ENCODE measurements at places on chromosomes 11 and 22.
A peak's percentile ranks its signal among the peaks of the same experiment; 100 is the strongest.

DNA sequence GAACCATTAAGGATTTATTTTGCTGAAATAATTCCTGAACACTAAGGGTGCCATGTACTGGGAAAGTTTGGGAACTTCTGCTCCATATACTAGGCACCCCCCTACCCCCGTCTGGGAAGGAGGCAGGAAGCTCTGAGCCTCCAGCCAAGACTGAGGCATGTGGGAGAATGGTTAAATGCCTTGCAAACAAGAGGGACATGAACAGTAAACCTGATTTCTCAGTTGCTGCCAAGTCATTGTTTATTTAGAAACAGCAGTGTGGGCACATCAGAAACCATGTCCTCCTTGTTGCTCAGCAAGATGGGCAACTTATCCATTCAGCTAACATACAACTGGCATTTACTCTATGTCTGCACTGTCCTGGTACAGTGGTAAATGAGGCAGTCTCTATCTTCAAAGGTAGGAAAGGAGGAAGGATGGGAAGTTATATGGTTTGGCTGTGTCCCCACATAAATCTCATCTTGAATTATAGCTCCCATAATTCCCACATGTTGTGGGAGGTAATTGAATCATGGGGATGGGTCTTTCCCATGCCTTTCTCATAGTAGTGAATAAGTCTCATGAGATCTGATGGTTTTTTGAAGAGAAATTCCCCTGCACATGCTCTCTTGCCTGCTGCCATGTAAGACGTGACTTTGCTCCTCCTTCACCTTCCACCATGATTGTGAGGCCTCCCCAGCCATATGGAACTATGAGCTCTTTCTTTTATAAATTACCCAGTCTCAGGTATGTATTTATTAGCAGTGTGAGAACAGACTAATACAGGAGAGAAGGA is 459.1 kb downstream of the MIAT start:
- DNase-seq: no peak

DNA sequence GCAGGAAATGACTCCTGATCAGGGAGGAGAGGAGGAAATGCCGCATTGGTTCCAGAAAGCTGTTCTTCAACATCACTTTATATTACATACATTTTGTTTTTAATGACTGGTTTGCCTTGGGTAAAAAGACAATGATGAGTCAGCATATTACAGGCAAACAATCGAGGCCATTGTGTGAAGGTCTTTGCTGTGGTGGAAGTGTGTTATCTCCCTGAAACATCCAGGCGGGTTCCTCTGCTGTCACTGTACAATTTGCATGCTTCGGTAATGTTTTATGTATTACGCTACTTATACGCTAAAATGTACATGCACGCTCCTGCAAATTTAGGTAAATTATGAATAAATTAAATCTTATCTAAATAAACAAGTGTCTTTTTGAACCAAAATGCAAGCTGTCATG is 161.1 kb downstream of the KIRREL3 start:
- DNase-seq: no peak

- DNase-seq: no peak
Measured at GRCh38 chr11:587546-587945, 11.3 kb downstream of the PHRF1 start.

DNA sequence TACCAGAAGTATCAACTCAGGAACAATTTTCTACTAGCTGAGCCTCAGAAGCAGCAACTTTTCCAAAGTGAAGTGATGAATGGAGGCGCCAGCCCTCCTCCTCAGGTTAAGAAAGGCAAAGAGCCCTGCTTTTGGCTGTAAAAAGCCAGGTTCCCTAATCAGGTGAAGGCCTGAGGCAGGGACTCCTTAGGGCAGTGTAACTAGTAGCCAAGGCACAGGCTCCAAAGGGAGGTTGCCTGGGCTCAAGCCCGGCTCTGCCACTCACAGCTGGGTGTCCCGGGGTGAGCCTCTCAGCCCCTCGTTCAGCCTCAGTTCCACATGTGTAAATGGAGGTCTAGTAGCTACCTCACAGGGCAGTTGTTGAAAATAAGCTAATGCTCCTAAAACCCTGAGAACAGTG is 19.5 kb downstream of the TSKU start:
- DNase-seq: no peak

DNA sequence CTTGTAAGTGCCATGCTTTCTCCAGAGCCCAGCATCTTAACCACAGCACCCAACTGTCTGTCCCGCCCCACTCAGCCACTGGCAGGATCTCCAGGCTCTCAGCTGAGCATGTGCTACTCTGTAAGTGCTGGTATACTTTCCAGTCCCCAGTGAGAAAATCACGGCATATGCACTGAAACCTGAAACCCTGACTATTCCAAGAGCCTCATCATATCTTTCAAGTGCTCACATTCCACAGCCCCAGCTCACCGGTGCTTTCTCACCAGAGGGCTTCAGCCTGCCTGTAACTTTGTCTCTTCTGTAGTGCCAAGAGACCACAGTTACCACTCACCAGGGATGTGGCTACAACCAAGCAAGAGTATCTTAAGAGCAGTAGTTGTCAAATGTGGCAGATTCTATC is 24.4 kb upstream of the PAMR1 start:
- DNase-seq: no peak

DNA sequence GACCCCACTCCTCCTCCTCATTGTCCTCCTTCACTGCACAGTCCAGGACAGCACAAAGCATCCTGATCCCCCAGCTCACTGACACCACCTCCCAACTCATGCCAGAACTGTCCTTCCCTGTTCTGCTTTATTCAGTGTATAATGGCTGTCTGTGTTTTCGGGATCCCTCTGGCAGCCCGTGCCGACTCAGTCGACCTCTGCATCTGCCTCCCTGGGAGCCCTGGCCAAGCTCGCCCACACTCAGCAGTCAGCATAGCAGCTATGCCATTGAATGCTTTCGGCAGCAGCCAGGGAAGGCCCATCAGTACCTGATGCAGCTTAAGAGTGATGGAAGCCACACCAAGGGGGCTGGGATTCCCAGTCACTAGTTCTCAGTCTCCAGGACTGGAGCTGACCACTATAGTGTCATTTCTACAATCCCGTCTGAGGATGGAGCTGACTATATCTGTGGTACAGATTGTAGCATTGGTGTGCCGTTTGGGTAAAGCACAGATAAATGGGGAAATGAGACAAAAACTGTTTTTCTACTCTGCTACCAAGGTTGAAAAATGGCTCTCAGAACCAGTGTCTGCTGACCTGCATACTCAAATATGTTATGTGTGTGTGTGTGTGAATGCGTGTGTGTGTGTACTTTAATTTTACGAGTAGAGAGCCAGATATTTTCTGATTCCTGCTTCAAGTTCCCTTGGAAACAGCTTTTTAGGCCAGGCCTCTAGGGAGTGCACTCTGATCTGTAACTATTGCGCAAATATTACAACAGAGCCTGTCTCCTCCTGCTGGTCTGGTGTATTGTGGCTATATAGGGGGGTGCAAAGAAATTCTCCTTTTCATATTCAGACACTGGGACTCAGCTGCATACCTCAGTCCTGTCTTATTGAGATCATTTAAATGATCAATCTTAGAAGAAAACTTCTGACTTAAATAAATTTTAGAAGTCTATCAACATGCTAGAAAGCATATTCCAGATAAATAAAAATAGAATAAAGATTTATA is 78.8 kb upstream of the TOP3B start:
- peak; percentile 70 for DNase-seq

- DNase-seq: no peak
Measured at GRCh38 chr11:70176940-70177689, 26.0 kb upstream of the FADD start.

DNA sequence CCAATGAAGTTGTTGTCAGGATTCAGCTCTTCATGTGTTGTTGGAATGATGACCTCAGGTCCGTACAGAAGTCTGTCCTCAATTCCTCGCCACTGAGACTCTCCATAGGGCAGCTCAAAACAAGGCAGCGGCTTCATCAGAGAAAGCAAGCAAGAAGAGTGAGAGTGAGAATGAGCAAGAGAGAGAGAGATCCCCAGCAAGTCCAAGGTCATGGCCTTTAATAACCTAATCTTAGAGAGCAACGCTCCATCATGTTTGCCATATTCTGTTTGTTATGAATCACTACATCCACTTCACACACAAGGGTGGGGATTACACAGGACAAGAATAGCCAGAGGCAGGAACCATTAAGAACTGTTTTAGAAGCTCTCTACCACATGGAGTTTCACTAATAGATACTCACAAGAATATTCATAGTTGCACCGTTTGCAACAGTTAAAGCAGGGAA is 23.3 kb upstream of the MMP7 start:
- DNase-seq: no peak

GRCh38 chr22:26555478-26555877 is 34.5 kb downstream of the TPST2 start:
- DNase-seq: no peak

GRCh38 chr11:110471371-110471770 is 41.6 kb downstream of the FDX1 start:
- DNase-seq: no peak

GRCh38 chr11:92854952-92855351 is 114.5 kb upstream of the MTNR1B start:
- no peak for DNase-seq

DNA sequence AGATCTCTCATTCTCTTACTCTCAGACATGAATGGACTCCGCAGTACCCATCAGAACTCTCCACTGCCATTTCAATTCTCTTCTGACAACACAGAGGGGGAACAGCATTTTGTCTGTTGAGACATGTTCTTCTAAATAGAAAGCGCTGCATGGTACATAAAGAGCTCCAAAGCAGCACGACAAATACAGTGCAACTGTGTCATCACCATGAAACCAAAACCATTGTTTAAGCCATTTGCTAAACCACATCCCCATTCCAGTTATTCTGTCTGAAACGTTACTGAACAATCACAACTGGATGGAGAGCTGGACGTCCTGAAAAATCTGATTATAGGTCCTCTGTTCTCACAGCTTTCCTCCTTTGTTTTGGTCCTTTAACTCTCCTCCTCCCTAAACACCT is 17.9 kb upstream of the TENM4 start:
- DNase-seq: no peak

Measured in right hindlimb (tissue), 1 donor.